Natural killer cell treated with Interleukin-12 subunit alpha and Interleukin-12 subunit beta and Interleukin-15 and Interleukin-18, amount 100 ng/mL, for 72 hours (primary cell): ENCODE measurements at places on chromosomes 5 and 9.

DNA sequence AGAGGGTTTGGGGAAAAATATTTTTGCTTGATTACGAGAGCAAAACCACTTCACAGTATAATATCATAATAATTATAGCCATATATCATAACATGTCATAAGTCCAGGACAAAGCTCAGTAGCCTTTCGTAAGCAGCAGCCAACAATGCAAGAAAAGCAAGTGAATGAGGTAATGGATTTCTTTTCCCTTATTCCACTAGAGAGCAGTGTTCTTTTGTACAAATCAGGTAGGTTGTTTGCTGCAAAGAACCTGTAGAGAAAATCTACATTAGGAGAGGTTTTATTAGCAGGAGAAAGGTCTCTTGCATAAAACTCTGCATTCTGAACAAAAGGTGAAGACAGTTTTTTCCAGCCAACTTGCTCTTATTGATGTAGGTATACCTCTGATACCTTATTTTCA is 1033.4 kb downstream of the TLE4 start:
- no peak for DNase-seq

DNA sequence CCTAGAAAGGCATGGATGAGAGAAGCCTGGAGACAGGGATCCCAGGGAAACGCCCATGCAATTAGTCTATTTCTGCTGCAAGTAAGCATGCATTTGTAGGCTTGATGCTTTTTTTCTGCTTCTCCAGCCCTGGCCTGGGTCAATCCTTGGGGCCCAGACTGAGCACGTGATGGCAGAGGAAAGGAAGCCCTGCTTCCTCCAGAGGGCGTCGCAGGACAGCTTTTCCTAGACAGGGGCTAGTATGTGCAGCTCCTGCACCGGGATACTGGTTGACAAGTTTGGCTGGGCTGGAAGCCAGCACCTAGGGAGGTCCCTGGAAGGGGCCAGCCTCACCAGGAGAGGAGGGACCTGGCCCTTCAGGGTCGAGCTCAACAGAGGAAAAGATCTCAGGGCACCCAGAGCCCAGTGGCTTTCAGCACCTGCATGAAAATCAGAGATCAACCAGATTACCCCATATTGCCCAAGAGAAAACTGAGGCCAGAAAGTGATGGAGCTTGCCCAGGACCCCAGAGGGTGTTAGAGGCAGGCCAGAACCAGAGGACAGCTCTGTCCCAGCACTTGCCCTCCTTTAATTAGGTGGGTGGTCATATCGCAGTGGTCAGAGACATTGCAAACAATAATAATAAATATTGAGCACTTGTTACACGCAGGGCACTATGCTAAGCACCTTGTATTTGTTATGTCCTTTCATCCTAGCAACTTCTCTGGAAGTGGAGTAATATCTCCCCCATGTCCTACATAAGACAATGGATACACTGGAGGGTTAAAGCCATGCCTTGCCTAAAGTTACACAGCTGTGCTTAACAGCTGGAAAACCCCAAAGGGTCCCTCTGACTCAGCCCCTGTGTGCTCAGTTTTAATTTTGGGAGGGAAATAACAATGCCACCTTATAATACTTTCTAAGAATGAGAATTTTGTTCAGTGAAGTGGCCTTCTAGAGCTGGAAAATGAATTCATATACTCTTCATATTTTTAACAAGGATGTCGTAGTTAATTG is 67.1 kb downstream of the KLF4 start:
- DNase-seq: no peak

- DNase-seq: peak; percentile 77
Observed at GRCh38 chr9:131178382-131178781, 53.0 kb downstream of the NUP214 start.

GRCh38 chr9:36855448-36856315 is 178.4 kb downstream of the PAX5 start:
- peak; percentile 69 for DNase-seq
